ENCODE measurements at places on chromosomes 3 and 15.

DNA sequence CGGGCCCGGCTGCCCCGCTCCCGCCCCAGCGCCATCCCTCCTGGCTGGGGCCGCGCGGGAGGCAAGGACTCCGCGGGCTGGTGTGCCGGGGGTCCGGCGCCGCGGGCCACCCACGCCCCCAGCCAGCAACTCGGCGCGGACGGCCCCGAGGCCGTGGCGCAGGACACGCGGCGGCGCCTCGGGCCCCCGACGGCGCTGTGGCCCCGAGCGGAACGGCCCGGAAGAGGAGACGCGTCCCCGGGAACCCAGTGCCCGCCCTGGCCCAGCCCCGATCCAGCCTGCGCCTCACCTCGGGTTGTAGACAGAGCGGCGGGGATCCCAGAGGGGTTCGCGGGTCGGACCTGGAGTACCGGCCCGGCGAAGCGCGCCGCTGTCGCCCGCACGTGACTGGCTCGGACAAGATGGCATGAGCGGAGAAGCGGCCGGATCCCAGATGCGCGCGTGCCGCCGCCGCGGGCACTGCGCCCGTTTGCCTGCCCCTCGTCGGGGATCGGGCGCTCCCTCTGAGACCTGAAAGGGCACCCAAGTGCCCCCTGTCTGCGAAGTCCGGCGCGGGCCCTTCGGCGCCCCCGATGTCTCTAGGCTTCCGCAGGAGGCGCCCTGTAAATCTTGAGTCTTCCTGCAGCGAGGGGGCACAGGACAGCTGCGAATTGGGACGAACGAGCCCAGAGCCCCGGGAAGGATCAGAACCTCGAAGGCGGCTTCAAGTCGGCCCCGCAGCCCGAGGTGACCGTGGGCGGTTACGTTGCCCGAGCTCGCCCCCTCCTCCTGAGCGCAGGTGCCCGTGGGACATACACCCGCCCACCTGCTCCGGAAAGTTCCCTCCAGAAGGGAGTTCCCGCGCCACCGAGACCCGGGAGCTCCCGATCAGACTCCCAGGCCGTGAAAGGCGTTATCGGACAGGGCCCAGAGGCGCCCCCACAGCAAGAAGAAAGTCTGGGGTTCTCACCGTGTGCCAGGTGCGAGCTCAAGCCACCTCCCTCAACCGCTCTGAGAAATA, 598 bp upstream of the SFMBT1 start:
- H3K4me1 ChIP-seq: no peaks in the 10 kb centered on the region
- H3K36me3 ChIP-seq: no peaks in the 10 kb centered on the region
- no peak overlapping the region for H3K27ac ChIP-seq
- peak overlapping the region; percentile 79 for H3K4me3 ChIP-seq

DNA sequence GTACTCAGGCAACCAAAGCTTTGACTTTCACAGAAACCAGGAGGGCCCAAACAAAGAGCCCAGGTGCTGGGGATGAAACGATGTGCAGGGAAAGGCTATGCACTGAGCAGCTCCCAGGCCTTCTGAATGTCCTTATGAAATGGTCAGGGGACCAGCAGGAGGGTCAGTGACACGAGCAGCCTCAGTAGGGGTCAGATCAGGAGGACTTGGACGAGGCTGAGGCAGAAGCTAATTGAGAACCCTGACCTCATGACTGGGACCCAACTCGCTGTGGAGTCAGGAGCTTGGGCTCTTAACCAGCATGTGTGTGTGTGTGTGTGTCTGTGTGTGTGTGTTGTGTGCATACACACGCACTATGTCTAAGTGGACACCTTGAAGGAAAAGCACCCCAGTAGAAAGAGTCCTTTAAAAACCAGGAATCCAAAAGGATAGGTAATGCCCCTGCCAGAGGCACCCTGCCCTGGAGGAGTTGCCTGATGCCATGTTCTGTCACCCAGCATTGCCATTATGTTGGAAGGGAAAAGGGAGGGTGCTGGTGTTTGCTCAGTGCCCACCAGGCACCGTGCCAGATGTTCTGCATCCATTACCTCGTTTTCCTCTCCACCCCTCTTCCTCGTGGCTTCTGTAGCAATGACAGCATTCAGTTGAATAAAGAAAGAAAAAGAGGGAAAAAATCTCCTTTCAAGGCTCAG, 50.9 kb downstream of the CORO2B start:
- H3K4me3 ChIP-seq: no peak overlapping the region
- no peaks in the 10 kb centered on the region for H3K36me3 ChIP-seq
- H3K27me3 ChIP-seq: no peaks in the 10 kb centered on the region
- no peak overlapping the region for H3K27ac ChIP-seq

- peaks cover 29% of the 10 kb centered on the region for H3K4me1 ChIP-seq
- no peaks in the 10 kb centered on the region for H3K27me3 ChIP-seq
- H3K36me3 ChIP-seq: no peaks in the 10 kb centered on the region
- peak within 1 kb of the TSS; percentile 95 for H3K4me3 ChIP-seq
- no peak for DNase-seq
- peak within 1 kb of the TSS; percentile 13 for H3K27ac ChIP-seq
Measured at GRCh38 chr3:37861620-37862041, at the start of gene CTDSPL. Gene CTDSPL, plus strand, starts transcription at chr3:37861880. Its CDS starts 320 bp downstream, at chr3:37862200.

DNA sequence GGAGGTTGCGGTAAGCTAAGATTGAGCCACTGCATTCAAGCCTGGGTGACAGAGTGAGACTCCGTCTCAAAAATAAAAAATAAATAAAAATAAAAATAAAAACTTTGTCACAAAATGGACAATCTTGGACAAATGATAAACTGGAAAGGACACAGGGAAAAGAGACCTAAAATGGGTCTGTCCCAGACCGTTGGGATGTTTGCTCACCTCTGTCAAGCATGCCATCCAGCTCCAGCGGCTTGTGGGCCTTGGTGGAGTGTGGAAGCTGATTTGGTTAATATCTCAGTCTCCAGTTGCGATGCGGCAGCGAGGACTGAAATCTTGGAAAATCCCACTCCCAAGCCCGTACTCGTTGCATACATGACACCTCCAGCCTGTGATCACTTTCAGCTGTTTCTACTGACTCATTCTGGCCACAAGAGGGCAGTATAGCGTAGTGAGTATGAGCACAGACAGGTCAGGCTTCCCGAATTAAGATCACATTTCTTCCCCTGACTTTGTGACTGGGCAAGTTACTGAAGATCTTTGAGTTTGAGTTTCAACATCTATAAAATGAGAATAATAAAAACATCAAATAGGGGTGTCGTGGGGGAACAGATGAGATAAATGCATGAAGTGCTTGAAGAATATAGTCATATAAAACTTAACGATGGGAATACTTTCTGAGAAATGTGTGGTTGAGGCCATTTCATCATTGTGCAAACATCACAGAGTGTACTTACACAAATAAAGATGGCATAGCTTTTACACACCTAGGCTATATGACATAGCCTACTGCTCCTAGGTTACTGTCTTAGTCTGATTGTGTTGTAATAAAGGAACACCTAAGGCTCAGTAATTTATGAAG, 19.6 kb upstream of the MOBP start:
- H3K4me1 ChIP-seq: no peaks in the 10 kb centered on the region
- peak; percentile 99 for DNase-seq
- H3K36me3 ChIP-seq: no peaks in the 10 kb centered on the region

DNA sequence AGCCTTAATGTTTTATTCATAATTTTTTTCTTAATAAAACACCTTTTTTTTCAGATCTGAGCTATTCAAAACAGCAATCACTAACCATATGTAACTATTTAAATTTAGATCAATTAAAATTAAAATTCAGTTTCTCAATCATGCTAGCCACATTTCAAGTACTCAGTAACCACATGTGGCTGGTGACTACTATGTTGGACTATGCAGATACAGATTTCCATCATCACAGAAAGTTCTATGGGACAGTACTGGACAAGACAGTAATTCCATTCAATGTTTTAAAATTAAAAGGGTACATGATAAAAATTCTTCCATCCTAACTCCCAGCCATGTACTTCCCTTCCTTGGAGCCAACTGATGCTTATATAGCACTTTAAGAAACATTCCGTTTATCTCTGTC, 119.3 kb downstream of the GLDN start:
- no peaks in the 10 kb centered on the region for H3K36me3 ChIP-seq
- DNase-seq: peak; percentile 5
- no peaks in the 10 kb centered on the region for H3K4me1 ChIP-seq
- no peaks in the 10 kb centered on the region for H3K27me3 ChIP-seq

GRCh38 chr3:51706788-51707731, at the start of gene GRM2:
Gene GRM2, plus strand, starts transcription at chr3:51707068. Its CDS starts 1,916 bp downstream, at chr3:51708984.
- DNase-seq: peak; percentile 57
- peak within 1 kb of the TSS; percentile 51 for H3K4me3 ChIP-seq
- no peak within 1 kb of the TSS for H3K27ac ChIP-seq

GRCh38 chr3:137083332-137083731, 125.5 kb downstream of the IL20RB start:
- no peak for DNase-seq
- no peak overlapping the region for H3K27ac ChIP-seq
- no peaks in the 10 kb centered on the region for H3K36me3 ChIP-seq
- no peaks in the 10 kb centered on the region for H3K4me1 ChIP-seq
- no peaks in the 10 kb centered on the region for H3K27me3 ChIP-seq

- H3K27ac ChIP-seq: peak overlapping the region; percentile 22
- peak; percentile 100 for DNase-seq
- H3K4me3 ChIP-seq: no peak overlapping the region
- H3K27me3 ChIP-seq: no peaks in the 10 kb centered on the region
- H3K4me1 ChIP-seq: peaks cover 12% of the 10 kb centered on the region
- H3K36me3 ChIP-seq: peaks cover 9% of the 10 kb centered on the region
Measured at GRCh38 chr15:74340150-74340549, 27.3 kb downstream of the CYP11A1 start.

DNA sequence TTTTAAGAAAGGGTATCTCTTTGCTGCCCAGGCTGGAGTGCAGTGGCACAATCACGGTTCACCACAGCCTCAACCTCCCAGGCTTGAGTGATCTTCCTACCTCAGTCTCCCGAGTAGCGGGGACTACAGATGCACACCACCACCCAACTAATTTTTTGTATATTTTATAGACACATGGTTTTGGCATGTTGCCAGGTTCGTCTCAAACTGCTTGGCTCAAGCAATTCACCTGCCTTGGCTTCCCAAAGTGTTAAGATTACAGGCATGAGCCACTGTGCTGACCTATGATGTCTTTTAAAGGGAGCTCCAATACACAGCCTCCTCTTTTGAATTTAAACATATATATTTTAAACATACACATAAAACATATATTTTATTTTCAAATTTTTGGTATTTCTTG, 60.9 kb downstream of the SLC9C1 start:
- no peaks in the 10 kb centered on the region for H3K27me3 ChIP-seq
- DNase-seq: no peak
- H3K4me1 ChIP-seq: no peaks in the 10 kb centered on the region
- no peak overlapping the region for H3K4me3 ChIP-seq
- no peaks in the 10 kb centered on the region for H3K36me3 ChIP-seq

GRCh38 chr3:161038725-161039124, 66.4 kb downstream of the B3GALNT1 start:
- no peak overlapping the region for H3K4me3 ChIP-seq
- DNase-seq: no peak
- H3K27me3 ChIP-seq: no peaks in the 10 kb centered on the region
- H3K4me1 ChIP-seq: peaks cover 8% of the 10 kb centered on the region
- peak overlapping the region; percentile 86 for H3K27ac ChIP-seq
- no peaks in the 10 kb centered on the region for H3K36me3 ChIP-seq

GRCh38 chr3:101687142-101687931, 819 bp upstream of the RPL24 start:
- H3K27me3 ChIP-seq: no peaks in the 10 kb centered on the region
- DNase-seq: peak; percentile 72
- H3K36me3 ChIP-seq: peaks cover 13% of the 10 kb centered on the region

- no peak overlapping the region for H3K27ac ChIP-seq
- no peaks in the 10 kb centered on the region for H3K27me3 ChIP-seq
- no peak for DNase-seq
- H3K36me3 ChIP-seq: no peaks in the 10 kb centered on the region
Measured at GRCh38 chr15:52105846-52106245, 6.7 kb downstream of the BCL2L10 start.

DNA sequence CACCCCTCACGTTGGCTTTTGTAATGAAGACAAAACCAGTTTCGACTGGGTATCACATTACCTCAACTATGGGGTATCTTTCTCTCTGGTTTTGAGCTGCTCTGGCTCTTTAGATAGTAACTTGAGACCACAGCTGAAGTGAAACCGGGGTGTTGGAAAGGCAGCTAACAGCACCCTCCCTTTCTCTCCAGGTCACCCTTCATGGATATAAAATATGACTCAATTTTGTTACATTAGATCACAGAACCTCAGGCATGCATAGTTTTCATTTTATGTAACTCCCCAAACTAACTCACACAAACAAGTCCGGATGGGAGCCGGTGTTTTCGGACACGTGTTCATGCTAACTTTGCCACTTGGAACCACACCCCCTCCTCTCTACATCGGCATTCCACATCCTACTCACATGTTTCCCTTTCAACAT, 90.7 kb downstream of the NR2F2 start:
- H3K4me1 ChIP-seq: peaks cover 10% of the 10 kb centered on the region
- no peak for DNase-seq
- no peak overlapping the region for H3K27ac ChIP-seq
- no peak overlapping the region for H3K4me3 ChIP-seq

DNA sequence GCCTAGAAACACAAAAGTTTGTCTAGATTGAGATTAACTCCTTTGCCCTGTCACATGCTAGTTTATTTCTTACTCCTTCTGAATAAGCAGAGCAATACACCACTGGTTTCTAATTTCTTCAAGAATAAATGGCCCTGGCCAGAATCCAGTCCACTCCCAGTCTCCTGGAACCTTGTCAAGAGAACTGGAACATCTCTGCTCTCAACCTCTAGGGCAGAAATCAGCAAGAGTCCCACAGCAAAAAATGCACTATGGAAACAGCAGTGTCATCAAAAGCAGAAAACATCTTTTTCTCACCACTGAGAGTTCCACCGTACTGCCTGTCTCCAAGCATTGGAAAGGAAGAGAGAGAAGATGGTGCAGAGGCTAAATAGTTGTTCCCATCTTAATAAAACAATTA, 35.9 kb upstream of the PPP2R3A start:
- H3K27ac ChIP-seq: no peak overlapping the region
- H3K4me3 ChIP-seq: no peak overlapping the region
- DNase-seq: no peak
- H3K27me3 ChIP-seq: no peaks in the 10 kb centered on the region
- H3K36me3 ChIP-seq: no peaks in the 10 kb centered on the region

DNA sequence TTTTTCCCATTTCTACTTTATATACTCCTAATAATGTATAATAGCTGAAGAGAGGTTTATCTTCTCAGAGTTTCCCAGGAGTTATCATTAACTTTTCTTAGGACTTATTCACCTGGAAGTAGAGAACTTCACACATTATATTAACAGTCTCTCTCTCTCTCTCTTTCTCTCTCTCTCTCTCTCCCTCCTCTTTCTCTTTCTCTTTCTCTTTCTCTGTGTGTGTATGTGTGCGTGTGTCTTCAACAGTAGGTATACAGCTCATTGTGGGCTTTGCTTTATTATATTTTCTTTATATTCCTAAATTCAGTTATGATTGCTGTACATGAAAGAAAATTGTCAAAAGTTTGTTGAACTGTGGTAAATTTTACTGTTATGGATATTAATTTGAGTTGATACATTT, 353.8 kb downstream of the ROBO1 start:
- H3K4me3 ChIP-seq: no peak overlapping the region
- no peaks in the 10 kb centered on the region for H3K4me1 ChIP-seq
- no peak for DNase-seq
- H3K36me3 ChIP-seq: no peaks in the 10 kb centered on the region
- H3K27me3 ChIP-seq: no peaks in the 10 kb centered on the region
- no peak overlapping the region for H3K27ac ChIP-seq

- H3K4me1 ChIP-seq: no peaks in the 10 kb centered on the region
- H3K36me3 ChIP-seq: no peaks in the 10 kb centered on the region
- H3K27me3 ChIP-seq: no peaks in the 10 kb centered on the region
- no peak overlapping the region for H3K4me3 ChIP-seq
Measured at GRCh38 chr3:25915673-25916072, 125.8 kb downstream of the OXSM start.

All from trophoblast cell (in vitro differentiated cells and primary cell).